ENCODE measurements at places on chromosomes 6 and 20.
A peak's percentile ranks its signal among the peaks of the same experiment; 100 is the strongest.

DNA sequence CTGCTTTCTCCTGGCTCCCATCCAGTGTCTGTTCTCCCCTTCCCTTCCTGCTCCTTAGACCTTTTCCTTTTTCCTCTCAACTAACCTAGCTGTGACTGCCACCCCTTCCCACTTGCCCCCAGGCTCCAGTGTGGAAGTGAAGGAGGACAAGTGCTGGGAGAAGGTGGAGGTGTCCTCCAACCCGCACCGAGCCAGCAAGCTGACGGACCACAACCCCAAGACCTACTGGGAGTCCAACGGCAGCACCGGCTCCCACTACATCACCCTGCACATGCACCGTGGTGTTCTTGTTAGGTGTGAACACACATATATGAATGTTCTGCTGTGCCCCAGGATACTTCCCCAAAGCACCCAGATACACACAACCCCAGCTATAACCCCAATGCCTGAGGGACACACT is 18.5 kb downstream of the CUL9 start:
- no peak for DNase-seq

DNA sequence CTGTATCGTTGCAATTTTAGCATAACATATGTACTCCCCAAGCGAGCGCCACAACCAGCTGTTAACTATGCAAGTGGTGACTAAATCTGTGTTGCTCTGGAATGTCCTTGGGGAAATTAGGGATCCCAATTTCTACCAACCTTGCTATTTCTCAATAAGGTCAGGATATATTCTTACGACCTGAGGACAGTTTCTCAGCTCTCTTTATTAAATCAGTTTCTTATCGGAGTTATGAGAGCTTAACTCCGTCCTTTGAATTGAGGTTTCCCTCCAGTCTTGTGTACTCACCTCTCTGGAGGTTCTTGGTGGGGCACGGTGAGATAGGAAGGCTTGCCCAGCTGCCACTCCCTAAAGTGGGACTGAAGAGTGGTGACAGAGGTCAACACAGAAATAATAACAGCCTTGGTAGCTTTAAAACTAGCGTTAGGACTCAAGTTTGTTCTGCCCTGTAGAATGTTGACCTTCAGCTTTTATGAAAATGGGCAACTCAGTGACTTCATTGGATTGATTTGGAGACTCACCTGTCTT is 694 bp downstream of the MRPS18B start:
- DNase-seq = no peak

GRCh38 chr6:148440877-148441453 is 98.3 kb downstream of the SASH1 start:
- DNase-seq = peak; percentile 51

GRCh38 chr6:55433446-55434130 is 106.3 kb downstream of the GFRAL start:
- no peak for DNase-seq

GRCh38 chr6:73516514-73517489 is 4.0 kb downstream of the EEF1A1 start:
- no peak for DNase-seq

DNA sequence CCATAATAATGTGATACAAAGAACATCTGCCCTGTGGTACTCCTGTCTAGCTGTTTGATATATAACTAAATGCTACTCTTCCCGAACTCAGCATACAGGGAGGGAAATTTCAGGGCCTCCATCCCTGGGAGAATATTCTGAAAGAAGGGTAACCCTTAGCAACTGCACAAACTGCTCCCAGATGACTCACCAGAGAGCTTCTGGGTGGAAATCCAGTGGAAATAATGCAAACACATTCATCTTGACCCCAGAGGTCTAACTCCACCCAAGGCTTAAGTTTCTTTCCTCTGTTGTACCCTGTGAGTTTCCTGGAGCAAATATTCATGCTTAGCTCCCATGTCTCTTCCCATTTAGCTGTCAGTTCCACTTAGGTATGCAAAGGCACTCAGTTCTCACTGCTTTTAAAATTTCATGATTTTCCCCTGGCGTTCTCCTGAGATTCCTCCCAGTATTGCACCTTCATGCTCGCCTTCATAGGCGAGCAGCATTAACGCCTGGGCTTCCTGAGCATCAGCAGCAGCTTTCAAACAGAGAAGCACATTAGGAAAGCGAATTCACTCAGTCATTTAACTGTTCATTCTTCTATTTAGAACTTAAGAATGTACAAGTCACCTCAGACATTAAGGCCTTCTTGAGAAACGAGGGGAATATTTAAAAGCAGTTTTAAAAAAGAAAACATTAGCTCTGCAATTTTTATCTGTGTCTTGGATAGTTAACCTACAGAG is 43.8 kb upstream of the LAMA4 start:
- peak; percentile 50 for DNase-seq

DNA sequence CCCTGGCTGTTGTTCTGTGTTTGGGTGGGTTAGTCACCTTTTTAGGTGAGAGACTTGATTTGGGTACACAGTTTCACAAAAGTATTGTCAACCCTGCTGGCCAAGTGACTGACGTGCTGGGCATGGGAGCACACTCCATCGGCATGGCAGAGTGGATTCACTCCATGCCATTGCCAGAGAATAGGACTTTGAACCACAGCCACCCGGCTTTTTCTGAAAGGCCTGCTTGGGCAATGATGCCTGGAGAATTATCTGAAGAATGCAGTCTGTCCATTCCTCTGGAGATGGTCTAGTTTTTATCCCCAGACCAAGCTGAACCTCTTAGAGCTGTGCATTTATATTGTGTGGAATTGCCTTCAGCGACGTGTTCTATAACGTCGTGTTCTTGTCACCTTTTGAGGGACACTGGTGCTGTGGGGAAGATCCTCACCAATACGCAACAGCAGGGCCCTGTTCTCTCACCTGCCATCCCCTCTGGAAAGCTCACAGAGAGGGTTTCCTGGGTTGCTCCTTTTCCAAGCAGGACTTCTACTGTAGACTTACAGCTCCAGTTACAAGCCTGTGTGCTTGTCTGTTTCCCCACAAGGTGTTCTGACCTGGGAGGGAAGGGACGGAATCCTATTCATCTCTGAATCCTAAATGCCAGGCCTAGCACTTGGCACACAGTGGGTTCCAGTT is 183.4 kb upstream of the AKAP12 start:
- no peak for DNase-seq

Data from amniotic stem cell (primary cell).